Right hindlimb (tissue), 1 donor: ENCODE measurements at places on chromosomes 4 and X.
A peak's percentile ranks its signal among the peaks of the same experiment; 100 is the strongest.

DNA sequence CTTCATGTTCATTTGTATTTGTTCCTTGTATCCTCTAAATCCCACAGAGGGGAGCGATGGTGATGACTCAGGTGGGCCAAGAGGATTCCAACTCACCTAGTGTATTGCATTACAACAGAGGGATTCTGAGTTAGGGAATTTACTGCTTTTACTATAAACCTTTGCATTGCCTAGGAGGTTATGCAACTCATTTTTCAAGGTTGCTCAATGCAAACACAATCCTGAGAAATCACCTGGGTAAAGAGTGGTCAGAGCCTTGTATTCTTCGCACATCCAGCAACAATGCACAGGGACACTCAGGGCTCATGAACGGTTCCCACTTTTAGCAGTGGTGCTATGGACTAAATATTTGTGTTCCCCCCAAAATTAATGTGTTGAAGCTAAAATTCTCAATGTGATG, 28.6 kb upstream of the LSM6 start:
- no peak for DNase-seq

DNA sequence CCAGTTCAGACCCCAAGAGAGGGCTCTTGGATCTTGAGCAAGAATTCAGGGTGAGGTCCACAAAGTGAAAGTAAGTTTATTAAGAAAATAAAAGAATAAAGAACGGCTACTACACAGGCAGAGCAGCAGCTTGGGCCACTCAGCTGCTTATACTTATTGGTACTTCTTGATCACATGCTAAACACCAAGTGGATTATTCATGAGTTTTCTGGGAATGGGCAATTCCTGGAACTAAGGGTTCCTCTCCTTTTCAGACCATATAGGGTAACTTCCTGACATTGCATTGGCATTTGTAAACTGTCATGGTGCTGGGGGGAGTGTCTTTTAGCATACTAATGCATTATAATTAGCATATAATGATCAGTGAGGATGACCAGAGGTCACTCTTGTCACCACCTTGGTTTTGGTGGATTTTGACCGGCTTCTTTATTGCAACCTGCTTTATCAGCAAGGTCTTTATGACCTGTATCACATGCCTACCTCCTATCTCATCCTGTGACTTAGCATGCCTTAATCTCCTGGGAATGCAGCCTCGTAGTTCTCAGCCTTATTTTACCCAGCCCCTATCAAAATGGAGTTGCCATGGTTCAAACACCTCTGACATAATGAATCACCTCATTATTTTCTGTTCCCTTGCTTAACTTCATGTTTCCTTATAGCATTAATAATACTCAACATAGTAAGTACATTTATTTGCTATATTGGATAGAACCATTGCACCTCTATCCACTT, 476.3 kb downstream of the DTHD1 start:
- no peak for DNase-seq

DNA sequence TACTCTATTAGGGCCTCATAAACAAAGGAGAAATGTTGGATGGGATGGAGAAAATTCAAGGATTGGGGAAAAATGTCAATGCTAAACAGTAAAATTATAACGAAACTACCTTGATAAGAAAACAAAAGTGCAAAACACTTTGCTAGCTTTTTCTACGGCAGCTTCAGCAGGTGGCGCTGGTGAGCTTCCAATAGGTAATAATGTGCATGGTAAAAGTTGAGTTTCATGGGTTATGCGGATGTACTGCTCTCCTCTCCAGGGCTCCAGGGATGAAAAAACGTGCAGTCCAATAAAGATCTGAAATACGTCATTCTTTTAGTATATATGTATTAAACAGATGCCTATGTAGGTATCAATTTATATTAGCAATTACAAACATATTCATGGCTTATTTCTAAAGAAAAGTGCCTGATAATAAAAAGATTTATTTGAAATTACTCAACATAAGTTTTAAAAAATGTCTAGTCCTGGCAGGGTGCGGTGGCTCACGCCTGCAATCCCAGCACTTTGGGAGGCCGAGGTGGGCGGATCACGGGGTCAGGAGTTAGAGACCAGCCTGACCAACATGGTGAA, 239.6 kb downstream of the GRXCR1 start:
- peak; percentile 68 for DNase-seq

DNA sequence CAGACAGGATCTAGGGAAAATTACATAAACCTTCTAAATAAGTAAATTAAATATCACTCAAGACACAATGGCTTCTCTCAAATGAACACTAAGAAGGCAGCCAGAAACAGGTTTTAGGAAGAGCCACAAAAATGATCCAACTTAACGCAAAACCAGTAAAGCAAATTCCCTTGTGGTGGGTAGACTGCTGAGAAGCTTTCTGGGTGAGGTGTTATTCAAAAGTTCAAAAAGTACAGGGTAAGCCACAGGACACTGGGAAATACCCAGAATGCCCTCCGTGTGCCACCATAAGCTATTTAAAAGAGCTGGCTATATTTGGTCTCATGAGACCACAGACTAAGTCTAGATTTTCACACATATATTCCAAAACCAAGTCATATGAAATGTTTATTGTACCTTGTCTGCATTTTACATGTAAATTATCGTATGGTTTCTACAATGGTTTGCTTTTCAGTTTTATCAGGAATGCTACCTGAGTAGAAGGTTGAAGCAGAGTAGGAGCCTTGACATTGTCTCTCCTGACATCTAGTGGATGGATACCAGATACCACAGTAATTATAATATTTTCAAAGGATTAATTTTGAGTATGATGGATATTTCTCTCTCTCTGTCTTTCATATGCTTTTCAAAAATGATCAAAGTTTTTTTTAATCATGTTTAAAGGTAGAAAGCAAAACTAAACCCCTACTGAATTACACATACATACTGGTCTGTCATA, 109.3 kb upstream of the KLHL13 start:
- no peak for DNase-seq

DNA sequence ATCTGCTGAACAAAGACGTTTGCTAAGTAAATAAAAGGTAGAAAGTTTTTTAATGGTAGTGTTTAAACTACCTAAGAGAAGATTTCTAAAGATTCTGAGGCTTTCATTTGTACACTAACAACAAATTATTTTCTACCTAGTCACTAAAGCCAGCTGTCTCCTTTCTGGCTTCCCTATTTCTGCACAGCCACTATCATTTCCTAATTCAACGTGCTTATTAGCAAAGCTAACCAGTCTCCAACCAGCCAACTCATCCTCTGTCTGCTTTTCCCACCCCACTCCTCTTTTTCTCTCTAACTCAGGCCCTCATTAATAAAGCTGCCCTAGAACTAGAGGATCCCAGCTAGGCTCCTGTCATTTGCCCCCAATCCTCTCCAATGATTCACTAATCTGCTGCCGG, 118.2 kb downstream of the ZNF827 start:
- no peak for DNase-seq

DNA sequence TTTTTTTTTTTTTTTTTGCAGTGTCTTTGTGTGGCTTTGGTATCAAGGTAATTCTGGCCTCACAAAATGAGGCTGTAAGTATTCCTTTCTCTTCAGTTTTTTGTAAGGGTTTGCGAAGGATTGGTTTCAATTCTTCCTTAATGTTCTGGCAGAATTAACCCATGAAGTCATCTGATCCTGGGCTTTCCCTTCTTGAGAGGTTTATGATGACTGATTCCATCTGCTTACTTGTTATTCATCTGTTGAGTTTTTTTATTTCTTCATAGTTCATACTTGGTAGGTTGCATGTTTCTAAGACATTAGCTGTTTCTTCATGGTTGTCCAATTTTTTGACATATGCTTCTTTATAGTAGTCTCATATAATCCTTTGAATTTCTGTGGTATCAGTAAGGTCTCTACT, 181.4 kb upstream of the PDE5A start:
- DNase-seq = no peak

- DNase-seq = no peak
Observed at GRCh38 chrX:131405497-131405896, 116.4 kb upstream of the IGSF1 start.

GRCh38 chrX:22748093-22748999, 251.4 kb upstream of the DDX53 start:
- peak; percentile 30 for DNase-seq

DNA sequence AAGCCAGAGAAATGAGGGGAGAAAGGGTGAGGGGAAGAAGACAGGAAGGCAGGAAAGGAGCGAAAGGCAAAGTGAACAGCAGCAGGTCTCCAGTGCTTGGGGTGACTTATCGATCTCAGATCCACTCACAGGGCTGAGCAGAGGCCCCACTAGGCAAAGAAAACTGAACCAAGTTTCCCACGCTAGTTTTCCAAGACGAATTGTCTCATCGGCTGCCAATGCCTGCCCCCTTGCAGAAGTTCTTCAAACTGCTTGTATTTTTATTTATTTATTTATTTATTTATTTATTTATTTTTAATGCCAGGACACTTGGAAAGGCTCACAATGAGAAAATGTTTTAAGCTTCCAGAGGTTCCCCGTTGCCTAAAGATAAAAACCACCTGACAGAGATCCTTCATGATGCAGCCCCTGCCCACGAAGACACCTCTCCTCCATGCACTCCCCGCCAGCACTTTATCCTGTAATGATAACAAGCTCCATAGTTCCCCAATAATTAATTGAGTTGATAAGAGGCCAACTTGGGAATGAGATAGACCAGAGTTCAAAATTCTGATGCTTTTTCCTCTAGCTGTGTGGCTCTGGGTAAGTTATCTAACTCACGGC, 43.2 kb downstream of the QDPR start:
- peak; percentile 48 for DNase-seq

DNA sequence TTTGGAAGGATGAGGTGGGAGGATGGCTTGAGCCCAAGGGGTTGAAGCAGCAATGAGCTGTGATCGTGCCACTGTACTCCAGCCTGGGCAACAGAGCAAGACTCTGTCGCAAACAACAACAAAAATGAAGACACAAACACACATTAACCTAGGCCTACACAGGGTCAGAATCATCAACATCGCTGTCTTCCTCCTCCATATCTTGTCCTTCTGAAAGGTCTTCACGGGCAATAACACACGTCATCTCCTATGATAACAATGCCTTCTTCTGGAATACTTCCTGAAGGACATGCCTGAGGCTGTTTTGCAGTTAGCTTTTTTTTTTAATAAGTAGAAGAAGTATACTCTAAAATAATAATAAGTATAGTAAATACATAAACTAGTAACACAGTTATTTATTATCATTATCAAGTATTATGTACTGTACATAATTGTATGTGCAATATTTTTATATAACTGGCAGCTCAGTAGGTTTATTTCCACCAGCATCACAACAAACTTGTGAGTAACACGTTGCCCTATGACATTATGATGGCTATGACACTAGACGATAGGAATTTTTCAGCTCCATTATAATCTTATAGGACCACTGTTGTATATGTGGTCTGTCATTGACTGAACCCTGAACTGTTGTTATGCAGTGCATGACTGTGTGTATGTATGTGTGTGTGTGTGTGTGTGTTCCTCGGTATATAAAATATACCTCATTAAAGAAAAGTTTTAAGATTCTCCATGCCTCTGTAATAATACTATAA, 69.2 kb upstream of the MAML3 start:
- no peak for DNase-seq

GRCh38 chr4:115655626-115656025, 542.2 kb upstream of the NDST4 start:
- DNase-seq = no peak

- DNase-seq = no peak
Observed at GRCh38 chr4:37968747-37969146, 8.5 kb downstream of the PTTG2 start.

DNA sequence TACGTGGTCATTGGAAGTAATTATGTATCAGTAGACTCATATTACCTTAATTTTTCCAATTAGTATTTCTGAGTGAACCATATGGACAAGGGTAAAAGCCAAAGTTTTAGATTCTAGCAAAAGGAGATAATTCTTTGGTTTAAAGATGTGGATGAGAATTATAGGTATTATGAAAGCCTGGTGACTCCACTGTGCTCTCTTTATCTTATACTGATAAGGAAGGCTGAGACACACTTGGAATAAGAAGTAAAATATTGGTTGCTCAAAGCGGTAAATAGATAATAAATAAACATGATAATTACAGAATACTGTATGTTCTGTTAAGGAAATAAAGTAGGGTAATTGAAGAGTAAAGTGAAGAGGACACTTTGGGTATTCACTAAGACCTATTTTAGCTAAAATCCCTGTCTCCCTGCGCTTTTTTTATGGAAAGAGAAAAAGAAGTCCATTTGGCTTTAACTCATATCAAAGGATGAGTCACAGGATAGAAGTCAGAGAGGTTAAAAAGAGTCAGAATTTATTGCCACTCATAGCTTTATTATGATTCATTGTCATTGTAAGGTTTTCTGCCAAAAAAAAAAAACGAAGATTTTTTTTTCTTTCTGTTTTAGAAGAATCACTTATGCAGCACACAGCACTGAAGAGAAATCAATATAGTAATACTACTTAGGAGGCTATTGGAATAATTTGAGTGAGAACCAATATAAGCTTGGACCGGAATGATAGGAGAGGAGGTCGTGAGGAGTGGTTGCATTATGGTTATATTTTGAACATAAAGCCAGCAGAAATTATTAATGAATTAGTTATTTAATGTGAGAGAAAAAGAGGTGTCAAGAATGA, 2463.1 kb downstream of the ARAP2 start:
- no peak for DNase-seq

- no peak for DNase-seq
Observed at GRCh38 chrX:11347300-11347699, 54.1 kb downstream of the AMELX start.

GRCh38 chrX:108439426-108439942, at the start of gene COL4A5:
Gene COL4A5 (plus strand): TSS chrX:108439838. CDS start chrX:108440126, 288 bp downstream.
- peak; percentile 53 for DNase-seq

DNA sequence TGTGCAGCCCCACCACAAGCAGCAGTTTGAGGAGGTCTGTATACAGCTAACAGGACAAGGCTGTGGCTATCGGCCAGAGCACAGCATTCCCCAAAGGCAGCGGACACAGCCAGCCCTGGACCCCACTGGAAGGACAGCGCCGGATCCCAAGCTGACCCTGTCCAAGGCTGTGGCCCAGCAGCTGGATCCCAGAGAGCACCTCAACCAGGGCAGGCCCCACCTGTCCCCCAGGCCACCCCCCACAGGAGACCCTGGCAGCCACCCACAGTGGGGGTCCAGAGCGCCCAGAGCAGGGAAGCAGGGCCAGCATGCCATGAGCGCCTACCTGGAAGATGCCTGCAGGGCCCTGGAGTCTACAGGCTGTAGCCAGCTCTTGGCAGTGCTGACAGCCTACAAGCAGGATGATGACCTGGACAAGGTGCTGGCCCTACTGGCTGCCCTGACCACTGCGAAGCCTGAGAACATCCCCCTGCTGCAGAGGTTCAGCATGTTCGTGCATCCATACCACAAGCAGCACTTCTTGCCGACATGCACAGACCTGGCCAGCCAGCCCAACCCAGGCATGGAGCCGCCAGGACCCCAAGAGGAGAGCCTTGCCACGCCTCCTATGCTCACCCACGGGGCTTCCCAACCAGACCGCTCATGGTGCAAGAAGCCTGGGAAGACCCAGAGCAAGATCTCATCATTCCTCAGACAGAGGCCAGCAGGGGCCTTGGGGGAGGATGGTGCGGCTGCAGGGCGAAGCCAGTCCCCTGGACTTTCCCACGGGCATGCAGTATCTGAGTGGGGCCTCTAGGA, 62.0 kb downstream of the ALPK1 start:
- DNase-seq = no peak

DNA sequence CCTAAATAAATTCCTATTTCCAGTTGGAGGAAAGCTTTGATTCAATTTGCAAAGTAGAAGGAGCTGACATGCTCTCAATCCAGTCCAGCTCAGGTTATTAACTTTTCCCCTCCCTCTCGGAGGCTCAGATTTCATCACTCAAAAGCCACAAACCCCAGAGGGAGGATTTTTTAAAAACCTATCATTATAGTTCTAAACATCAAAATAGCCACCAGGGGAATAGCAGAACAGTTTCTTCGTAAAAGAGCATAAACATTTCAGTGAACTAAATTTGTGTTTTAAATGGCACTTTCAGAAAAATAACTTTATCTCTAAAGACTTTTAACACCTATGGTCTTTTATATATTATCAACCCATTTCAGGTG, 8.8 kb downstream of the GPRIN3 start:
- no peak for DNase-seq
